ENCODE measurements at places on chromosomes 7 and 10.

GRCh38 chr7:83643739-83644138 is 5.2 kb downstream of the SEMA3E start:
- no peak for DNase-seq

DNA sequence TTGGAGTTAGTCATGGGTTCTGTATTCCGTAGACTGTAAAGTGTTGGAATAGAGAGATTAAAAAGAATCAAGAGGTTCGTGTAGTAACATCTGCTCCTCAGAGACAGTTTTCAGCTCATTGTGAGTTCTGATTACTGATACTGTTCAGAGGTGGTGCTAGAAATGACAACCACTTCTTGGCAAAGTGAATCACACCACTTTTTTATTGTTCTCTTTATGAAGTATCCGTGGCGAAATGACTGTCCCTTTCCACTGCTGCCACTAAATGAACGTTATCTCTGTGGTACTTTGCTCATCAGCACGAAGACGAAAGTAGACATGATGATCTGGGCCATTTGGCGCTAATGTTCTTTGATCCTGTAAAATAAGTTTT is 860 bp downstream of the RPP30 start:
- no peak for DNase-seq

- DNase-seq: no peak
Measured at GRCh38 chr7:139588632-139589031, 65.1 kb downstream of the CLEC2L start.

- DNase-seq: no peak
Measured at GRCh38 chr7:115911465-115911864, 119.1 kb downstream of the TFEC start.

- no peak for DNase-seq
Measured at GRCh38 chr7:36013246-36014014, 139.6 kb upstream of the EEPD1 start.

GRCh38 chr7:81790686-81791085 is 20.8 kb upstream of the HGF start:
- DNase-seq: no peak

DNA sequence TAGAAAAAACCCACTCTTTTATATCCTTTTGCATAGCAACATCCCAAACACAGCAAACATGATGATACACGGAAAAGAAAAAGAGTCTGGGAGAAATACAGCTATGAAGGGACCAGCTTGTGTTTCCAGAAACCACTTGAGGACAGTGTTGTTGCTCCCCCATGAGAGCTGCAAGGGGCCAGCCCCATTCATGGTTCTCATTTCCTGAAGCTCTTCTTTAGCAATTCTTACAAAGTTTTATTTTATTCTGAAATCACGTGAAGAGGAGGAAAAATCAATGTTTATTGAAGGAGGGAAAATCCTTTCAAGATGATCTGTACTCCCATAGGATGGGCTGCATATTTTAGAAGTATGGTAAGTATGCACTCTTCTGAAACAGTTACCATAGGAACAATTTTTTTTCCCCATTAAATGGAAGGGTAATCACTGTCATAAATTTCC is 17.5 kb upstream of the PRTFDC1 start:
- DNase-seq: no peak

- DNase-seq: no peak
Measured at GRCh38 chr7:78769481-78770101, 683.9 kb downstream of the MAGI2 start.

DNA sequence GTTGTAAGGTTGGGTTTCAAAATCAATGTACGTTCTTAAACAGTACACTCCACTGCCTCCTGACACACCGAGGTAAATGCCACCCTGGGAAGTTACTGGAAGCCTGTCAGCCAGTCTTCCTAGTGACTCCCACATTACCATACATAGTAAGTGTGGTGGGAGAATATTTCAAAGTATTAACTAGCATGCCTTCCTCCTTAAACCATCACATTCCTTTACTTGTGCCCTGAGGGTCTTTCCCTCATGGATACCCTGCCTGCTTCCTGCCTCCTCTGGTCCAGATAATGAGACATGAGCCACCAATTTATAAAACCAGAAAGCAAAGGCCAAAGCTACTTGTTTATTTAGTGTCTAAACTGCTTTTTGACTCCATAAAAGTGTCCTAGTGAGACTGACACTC is 23.3 kb upstream of the SORCS3 start:
- DNase-seq: no peak

- DNase-seq: no peak
Measured at GRCh38 chr10:60862517-60862916, 81.5 kb downstream of the RHOBTB1 start.

GRCh38 chr7:47846138-47846836 is 102.0 kb downstream of the PKD1L1 start:
- DNase-seq: no peak

DNA sequence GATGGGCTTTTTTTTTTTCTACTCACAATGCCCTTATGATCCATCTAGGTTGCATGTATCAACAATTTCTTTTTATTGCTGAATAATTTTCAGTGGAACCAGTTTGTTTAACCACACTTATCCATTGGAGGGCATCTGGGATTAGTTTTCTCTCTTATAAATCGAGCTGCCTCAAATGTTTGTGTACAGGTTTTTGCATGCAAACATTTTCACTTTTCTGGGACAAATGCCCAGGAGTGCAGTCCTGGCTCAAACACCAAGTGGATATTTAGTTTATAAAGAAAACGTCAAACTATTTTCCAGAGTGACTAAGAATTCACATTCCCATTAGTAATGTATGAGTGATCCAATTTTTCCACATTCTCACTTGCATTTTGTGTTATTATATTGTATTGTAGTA is 313.4 kb downstream of the CXCL12 start:
- peak; percentile 76 for DNase-seq

DNA sequence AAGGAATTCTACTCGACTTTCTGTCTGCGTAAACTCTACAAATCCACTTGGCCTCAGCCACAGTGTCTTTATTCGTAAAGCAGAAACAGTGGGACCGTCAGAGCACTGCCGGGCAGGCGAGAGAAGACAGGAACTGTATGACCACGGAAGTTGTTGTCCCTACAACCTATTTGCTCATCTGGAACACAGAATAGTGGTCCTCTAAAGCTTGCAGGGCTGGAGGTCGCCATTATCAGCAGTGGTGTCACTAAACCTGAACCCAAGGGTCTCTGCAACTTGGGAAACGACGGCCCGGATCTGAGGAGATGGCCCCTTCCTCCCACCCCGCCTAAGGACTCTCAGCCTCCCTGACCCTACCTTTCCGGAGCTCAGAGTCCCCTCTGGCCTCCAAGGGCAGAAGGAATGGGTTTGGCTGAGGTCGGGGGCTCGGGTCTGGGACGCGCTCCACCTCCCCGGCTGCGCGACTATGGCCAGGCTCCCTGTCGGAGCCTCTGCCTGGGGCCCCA is 442 bp downstream of the STYXL1 start:
- DNase-seq: no peak

DNA sequence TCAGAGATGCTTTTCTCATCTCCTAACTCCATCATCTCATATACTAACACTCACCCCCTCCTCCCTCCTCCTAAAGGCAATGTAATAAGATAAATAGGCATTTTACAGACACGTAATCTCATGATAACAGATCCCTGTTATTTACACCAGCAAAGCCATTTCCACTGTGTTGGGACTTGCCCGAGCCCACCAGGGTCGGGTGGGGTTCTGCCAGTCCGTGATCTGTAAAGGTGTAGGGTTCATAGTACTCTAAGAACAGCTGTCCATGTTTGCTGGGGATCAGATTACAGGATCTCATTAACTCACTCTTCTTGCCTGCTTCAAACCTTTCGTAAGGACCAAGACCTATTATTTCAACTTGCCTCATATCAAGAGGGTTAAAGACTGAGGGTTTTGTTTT is 172.4 kb downstream of the FZD1 start:
- DNase-seq: no peak

GRCh38 chr7:158001621-158002320 is 585.9 kb downstream of the PTPRN2 start:
- DNase-seq: no peak

DNA sequence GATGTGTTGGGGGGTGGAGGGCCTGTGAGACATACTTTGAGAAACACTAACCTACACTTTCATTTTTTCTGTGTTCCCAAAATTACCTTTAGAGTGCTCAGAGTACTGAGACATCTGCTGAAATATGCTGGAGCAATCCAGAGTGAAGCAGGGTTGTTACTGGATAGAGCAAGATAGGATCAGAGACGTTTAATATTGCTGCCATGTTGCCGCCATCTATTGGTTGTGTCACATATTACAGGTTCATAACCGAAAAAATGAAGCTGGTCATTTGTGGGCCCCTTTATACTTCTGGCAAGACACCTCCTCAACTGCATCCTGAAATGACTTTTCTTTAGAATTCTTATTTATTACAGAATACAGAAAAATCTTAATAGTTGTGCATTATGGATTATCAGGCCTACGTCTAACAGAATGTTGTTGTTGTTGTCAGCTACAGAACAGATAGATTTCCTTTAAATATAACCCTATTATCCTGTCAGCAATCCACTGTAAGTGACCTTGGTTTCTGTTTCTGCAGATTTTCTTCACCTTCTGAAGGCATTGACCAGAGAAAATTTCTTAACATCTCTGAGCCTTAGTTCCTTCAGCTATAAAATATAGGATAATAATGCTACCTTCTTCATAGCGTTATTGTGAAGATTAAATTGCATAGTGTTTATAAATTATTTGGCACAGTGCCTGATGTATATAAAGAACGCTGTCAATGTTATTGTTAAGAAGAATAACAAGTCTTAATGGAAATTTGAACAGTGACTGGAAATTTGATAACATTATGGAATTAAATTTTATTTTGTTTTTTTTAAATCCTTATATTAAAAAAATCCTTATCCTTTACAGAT is 16.2 kb upstream of the DLD start:
- DNase-seq: no peak

- DNase-seq: no peak
Measured at GRCh38 chr10:126170776-126171175, 217.5 kb downstream of the ADAM12 start.

- DNase-seq: no peak
Measured at GRCh38 chr7:104328296-104328969, at the start of gene LHFPL3. Gene LHFPL3 (plus strand): TSS chr7:104328603.

GRCh38 chr7:99953649-99954048 is 22.2 kb downstream of the AZGP1 start:
- DNase-seq: no peak

DNA sequence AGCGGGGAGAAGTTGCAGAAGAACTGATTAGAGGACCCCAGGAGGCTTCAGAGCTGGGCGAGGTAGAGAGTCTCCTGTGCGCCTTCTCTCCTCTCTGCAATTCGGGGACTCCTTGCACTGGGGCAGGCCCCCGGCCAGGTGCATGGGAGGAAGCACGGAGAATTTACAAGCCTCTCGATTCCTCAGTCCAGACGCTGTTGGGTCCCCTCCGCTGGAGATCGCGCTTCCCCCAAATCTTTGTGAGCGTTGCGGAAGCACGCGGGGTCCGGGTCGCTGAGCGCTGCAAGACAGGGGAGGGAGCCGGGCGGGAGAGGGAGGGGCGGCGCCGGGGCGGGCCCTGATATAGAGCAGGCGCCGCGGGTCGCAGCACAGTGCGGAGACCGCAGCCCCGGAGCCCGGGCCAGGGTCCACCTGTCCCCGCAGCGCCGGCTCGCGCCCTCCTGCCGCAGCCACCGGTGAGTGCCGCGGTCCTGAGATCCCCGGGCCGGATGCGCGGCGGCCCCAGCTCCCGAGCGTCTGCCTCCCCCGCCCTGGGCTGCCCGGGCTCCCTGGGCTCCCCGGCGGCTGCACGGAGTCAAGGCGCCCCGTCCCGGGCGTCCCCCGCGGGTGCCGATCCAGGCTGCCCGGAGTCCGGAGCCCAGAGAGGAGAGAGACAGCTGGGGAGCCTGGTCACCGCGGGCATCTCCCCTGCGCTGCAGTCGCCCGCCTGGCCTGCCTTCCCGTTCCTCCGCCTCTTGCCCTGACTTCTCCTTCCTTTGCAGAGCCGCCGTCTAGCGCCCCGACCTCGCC is at the start of gene PLAU:
Gene PLAU, plus strand, starts transcription at position 369 of the 789 bp plus-strand sequence. CDS start 424 bp downstream, outside the sequence.
- DNase-seq: no peak

GRCh38 chr7:144133307-144133706 is 10.3 kb downstream of the OR2A14 start:
- no peak for DNase-seq

- DNase-seq: no peak
Measured at GRCh38 chr7:41438705-41439514, 264.0 kb downstream of the INHBA start.

DNA sequence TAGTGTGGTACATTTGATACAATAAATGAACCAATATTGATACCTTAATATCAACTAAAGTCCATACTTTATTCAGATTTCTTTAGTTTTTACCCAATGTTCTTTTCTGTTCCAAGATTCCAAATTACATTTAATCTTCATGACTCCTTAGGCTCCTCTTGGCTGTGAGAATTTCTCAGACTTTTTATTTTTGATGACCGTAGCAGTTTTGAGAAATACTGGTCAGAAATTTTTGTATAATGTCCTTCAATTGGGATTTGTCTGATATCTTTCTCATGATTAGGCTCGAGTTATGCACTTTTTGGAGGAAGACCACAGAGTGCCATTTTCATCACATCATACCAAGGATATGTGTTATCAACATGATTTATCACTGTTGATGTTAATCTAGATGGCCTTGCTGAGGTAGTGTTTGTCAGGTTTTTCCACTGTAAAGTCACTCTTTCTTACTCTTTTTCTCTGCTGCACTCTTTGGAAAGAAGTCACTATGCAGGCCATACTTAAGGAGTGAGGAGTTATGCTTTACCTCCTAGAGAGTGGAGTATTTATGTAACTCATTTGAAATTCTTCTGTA is 12.9 kb upstream of the ENTPD1 start:
- no peak for DNase-seq

DNA sequence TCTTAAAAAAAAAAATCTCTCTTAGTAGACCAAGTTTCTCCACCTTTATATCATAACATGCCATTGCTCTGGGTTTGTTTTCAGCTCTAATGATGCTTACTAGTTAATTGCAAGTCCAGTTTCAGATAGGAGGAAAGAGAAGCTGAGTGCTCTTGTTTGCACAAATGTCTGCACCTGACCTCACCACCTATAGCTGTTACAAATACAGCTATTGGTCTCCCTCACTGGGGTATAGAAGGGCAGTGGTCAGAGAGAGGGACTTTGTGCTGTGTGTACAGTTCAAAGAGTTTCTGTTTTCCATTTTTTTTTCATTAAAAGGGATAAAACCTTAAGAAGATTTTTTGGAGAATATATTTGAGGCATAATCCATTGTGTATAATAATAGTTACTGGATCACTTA is 52.7 kb downstream of the TAS2R16 start:
- no peak for DNase-seq

- DNase-seq: no peak
Measured at GRCh38 chr10:78776756-78777155, 292.0 kb upstream of the ZMIZ1 start.
